Activated T-helper 17 cell treated with anti-CD3 and anti-CD28 coated beads, Interleukin-2, amount 50 U/mL, for 72 hours (primary cell): ENCODE measurements at places on chromosomes 7 and 10.

DNA sequence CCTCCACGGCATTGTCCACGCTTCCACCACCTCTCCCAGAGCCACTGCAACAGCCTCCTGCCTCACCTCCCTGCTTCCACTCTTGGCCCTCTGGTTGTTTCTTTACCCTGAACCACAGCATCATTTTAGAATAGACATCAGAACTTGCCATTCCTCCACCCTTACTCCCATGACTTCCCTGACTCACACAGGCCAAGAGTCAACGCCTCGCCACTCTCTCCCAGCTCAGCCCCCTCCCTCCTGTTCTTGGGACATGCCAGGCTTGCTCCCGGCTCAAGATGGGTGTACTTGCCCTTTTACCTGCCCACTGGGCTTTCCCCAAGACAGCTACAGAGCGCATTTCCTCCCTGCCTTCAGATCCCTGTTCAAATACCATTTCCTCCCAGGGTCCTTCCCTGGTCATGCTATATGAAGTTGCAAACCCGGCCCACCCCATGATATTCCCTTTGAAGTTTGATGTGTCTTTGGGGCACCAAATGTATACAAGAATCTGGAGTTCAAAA is 429.1 kb downstream of the RPS24 start:
- ATAC-seq = no peak

DNA sequence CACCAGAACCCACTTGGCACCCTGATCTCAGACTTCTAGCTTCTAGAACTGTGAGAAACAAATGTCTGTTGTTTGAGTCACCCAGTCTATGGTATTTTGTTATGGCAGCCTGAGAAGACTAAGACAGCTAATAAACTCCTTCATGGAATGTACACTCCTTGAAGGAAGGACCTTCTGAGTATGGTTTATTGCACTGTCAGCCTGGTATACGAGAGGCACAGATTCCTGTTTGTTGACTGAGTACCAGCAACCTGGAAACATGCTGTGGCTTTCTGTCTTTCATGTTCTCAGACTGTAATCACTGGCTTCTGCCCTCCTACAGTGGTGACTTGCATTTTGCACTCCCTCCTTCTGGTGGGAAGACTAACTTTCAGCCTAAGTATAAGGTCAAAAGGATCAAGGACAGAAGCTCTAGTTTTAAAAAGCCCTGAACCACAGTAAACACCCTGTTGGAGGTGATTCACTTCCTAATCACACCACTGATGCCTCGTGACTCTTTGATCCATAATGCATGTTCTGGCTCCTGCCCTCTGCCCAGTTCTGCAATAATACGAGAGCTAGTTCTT is 319.0 kb upstream of the NPSR1 start:
- no peak for ATAC-seq

- peak; percentile 62 for ATAC-seq
Observed at GRCh38 chr7:135159359-135160085, 11.0 kb downstream of the CYREN start.

DNA sequence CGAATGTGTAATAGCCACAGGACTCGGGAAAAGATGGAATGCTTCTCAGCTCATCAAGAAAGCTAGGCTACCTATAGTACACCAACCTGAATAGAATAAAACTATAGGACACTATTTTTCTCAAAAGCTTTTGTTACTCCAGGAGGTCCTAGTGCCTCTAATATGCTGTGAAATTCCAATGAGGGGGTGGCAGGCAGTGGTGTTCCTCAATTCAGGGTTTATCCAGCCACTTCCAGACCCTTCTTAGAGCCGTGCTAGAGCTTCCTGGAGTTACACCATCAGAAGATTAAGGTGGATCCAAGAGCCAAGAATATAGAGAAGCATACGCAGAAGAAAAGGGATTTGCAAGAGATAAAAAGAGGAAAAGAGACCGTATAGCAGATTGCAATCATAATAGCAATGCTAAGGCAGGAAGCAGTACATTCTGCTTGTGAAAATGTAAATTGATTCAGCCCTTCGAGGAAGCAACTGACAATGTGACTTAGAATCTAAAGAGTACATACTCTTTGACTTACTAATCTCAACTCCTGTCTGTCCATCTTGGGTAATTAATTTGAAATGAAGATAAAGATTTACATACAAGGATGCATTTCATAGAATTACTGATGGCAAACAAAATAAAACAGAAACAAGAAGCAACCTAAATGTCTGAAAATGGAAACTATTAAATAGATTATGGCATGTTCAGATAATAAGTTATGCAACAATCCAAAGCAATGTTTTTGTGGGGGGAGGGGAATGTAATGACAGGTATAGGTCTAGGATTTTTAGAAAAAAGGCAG is 2.1 kb downstream of the ST8SIA6 start:
- ATAC-seq = no peak

DNA sequence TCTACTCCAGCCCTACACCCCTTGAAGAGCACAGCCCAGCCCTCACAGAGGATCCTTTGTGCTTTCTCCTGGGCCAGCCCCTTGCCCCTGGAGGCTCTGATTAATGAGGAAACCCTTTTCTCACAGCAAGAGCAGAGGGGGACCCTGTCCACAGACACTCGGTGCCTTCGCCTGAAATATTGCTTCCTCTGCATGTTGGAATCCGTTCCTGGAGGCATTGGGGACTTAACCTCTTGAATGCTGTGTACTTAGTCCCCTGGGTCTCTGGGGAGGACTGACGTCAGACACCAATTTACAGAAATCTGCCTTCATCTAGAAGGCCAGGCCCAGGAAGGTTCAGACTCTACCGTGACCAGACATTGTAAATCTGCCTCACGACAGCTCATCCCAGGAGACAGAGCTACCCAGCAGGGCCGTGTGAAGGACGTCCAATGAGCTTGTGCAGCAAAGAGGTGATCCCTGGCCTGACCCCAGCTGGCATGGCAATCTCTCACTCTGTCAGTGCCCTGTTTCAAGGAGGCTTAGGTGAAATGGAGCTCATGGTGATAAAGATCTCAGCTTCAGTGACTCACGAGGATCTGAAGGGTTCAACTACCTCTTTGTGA is 8.1 kb upstream of the TMEM72 start:
- ATAC-seq = no peak
